ENCODE measurements at places on chromosomes 11 and 22. TPM values are rescaled to one million over a fixed set of nuclear protein-coding genes. Genes with fewer than 3 reads are reported as not detected.

Gene NPAS4
- 0.20 TPM for total RNA-seq

- H3K4me3 ChIP-seq, result no peak overlapping the region
- H3K27me3 ChIP-seq, result peaks cover 19% of the 10 kb centered on the region
- DNase-seq, result no peak
- peaks cover 10% of the 10 kb centered on the region for H3K4me1 ChIP-seq
Measured at GRCh38 chr11:117857734-117858414, 18.6 kb downstream of the FXYD6 start.

Gene SGSM1
- total RNA-seq, result 0.35 TPM

Gene RAB3IL1
- not detected for total RNA-seq

DNA sequence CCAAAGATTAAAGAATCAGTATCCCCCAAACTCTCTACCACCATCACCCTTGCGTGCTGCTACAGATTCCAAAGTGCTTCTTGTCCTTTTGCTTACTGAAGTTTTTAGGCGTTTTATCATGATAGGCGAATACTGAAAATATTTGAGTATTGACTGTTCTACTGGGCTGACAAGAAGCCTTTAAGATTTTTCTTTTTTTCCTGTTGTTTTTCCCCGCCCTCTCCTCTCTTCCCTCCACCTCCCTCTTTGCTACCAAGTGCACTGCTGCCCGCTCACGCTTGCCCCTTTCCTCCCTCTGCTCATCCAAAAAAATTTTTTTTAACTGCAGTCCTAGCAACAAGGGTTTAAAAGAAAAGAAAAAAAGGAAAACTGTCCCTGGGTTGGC, 679 bp downstream of the SPCS2 start:
- H3K4me3 ChIP-seq, result peak overlapping the region; percentile 95
- peaks cover 47% of the 10 kb centered on the region for H3K4me1 ChIP-seq
- peaks cover 47% of the 10 kb centered on the region for H3K36me3 ChIP-seq
- DNase-seq, result no peak

Measured in activated CD4-positive, alpha-beta memory T cell treated with anti-CD3 and anti-CD28 coated beads, Interleukin-2, amount 10 ng/mL, durations not matched to agents 7 days and 5 days (primary cell).